ENCODE measurements at places on chromosomes 12 and 14. TPM values are rescaled to one million over a fixed set of nuclear protein-coding genes. Genes with fewer than 3 reads are reported as not detected.

The KRT73 gene
- not detected for total RNA-seq

The WNT1 gene
- not detected for total RNA-seq

The KITLG gene
- 30.9 TPM for total RNA-seq

The KRT71 gene
- total RNA-seq, result not detected

The MYH6 gene
- not detected for total RNA-seq

The CLEC4E gene
- total RNA-seq, result not detected

The C12orf50 gene
- not detected for total RNA-seq

The TOMM20L gene
- not detected for total RNA-seq

The KRT82 gene
- not detected for total RNA-seq

The PLEKHG7 gene
- total RNA-seq, result not detected

The CD163L1 gene
- 1.4 TPM for total RNA-seq

The DBX2 gene
- not detected for total RNA-seq

The ASPG gene
- total RNA-seq, result under 0.01 TPM

The SCNN1A gene
- total RNA-seq, result 110 TPM

The TMEM132D gene
- total RNA-seq, result 0.24 TPM

The TMTC1 gene
- 16.6 TPM for total RNA-seq

The AMHR2 gene
- total RNA-seq, result not detected

The FLVCR2 gene
- 1.7 TPM for total RNA-seq

The KRT85 gene
- not detected for total RNA-seq

The KRT74 gene
- total RNA-seq, result not detected

The C12orf54 gene
- 3.4 TPM for total RNA-seq

The SMCO3 gene
- total RNA-seq, result not detected

The ELK3 gene
- total RNA-seq, result 11.3 TPM

The KERA gene
- not detected for total RNA-seq

The TSHR gene
- total RNA-seq, result not detected

The SAMD15 gene
- total RNA-seq, result 0.72 TPM

The OSBPL8 gene
- 52.1 TPM for total RNA-seq

The ST8SIA1 gene
- total RNA-seq, result 0.85 TPM

The OR6C6 gene
- not detected for total RNA-seq

The TMEM120B gene
- total RNA-seq, result 13.9 TPM

All from tracheal epithelial cell (primary cell).